Activated CD8-positive, alpha-beta T cell treated with anti-CD3 and anti-CD28 coated beads, Interleukin-2, amount 10 ng/mL, durations not matched to agents 7 days and 5 days (primary cell): ENCODE measurements at places on chromosomes 11 and 22.

DNA sequence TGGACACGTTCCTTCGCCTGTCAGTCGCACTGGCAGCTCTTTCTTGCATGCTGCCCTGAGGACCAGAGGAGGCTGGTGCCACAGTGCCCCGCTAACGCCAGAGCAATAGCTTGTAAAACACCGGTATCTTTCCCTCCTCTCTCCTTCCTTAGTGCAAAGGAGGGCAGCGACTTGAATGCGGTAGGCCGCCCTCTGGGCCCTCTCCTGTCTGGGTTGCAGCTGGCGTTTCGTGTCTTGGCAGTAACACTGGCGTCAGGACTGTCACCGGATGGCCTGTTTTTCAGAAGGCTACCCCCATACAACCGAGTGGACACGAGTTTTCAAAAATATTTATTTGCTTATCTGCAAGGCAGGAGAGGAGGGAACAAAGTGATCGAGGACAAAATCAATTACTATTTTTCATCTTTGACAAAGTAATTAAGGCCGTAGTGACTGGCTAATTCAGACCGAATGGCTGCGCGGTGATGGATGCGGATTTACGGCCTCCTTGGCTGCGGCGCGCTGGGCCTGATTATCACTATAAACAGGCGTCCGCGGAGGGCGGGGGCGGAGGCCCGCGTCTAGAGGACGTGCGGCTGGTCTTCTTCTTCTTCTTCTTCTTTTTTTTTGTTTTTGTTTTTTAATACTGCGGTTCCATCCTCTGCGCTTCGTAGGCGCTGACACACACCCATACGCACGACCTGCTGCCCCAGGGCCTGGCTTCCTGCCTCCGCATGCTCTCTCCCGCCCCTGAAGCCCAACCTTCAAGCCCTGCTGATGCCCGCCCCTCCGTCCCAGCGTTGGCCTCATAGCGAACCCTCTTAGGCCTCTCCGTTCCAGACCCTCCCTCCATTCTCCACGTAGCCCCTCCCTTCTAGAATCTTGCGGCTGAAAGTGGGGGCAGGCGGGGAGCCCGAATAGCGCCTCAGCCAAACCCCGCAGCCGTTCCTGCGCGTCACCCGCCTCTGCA, 2.9 kb upstream of the SLC6A5 start:
- H3K27me3 ChIP-seq: peaks cover 63% of the 10 kb centered on the region
- peaks cover 4% of the 10 kb centered on the region for H3K4me1 ChIP-seq
- H3K27ac ChIP-seq: no peak overlapping the region
- DNase-seq: no peak

GRCh38 chr11:33419924-33420323, 162.7 kb downstream of the HIPK3 start:
- peaks cover 13% of the 10 kb centered on the region for H3K27me3 ChIP-seq
- H3K4me3 ChIP-seq: no peak overlapping the region
- no peaks in the 10 kb centered on the region for H3K36me3 ChIP-seq
- no peak overlapping the region for H3K27ac ChIP-seq
- no peak for DNase-seq

DNA sequence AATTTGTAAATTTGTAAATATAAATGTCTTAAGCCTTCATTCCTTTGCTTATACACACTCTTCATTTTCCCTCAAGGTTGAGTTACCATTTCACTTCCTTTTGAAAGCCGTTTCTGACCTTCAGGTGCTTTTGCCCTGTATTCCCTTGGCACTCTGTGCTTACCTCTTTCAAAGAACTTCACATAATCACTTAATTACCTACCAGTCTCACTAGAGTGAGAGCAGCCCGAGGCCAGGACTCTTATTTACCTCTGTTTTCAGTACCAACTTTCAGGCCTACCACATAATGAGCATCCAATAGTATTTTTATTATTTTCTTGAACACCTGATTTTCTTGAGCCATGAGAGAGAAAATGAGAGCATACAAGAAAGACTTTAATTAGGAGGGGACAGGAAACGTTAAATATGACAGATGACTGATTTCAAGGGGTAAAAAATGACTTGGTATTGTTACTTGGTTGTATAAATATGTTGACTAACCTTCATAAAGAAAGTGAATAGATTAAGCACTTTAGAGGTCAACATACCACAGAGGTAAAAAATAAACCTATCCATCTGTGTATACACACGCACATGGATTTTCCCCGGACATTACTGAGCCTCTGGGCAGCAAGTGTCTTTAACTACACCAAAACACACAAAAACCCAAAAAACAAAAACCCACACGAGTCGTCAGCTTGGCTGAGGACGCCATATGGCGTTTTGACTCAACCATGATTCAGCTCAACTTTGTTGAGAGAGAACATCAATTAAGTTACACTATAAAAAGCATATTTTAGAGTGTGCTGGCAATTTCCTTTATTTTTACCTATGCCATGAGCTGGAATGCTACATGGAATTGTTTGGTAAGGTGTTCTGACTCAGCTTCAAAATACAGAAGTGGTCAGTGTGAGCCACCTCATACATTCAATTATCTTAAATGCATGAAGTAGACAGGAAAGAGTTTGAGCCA, 7.6 kb downstream of the ATXN10 start:
- no peak overlapping the region for H3K4me3 ChIP-seq
- no peak for DNase-seq
- H3K27ac ChIP-seq: no peak overlapping the region
- H3K4me1 ChIP-seq: peaks cover 9% of the 10 kb centered on the region
- H3K36me3 ChIP-seq: peaks cover 9% of the 10 kb centered on the region

DNA sequence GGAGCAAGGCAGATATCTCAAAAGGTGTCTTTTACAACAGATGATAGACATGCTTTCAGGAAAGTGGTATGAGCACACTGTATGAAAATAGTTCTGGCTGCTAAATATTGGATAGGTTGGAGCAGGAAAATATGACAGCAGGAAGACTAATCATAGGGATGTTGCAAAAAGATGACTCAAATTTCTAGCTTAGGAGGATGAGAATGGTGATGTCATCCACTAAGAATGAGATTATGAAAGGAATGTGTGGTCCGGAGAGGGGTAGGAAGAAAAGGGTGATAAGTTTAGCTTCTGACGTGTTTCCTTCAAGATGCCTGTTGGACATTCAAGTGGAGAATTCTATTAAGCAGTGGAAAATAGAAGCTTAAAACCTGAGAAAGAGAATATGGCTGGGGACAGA, 46.4 kb downstream of the RCN1 start:
- H3K4me1 ChIP-seq: peaks cover 2% of the 10 kb centered on the region
- H3K4me3 ChIP-seq: no peak overlapping the region
- DNase-seq: no peak

DNA sequence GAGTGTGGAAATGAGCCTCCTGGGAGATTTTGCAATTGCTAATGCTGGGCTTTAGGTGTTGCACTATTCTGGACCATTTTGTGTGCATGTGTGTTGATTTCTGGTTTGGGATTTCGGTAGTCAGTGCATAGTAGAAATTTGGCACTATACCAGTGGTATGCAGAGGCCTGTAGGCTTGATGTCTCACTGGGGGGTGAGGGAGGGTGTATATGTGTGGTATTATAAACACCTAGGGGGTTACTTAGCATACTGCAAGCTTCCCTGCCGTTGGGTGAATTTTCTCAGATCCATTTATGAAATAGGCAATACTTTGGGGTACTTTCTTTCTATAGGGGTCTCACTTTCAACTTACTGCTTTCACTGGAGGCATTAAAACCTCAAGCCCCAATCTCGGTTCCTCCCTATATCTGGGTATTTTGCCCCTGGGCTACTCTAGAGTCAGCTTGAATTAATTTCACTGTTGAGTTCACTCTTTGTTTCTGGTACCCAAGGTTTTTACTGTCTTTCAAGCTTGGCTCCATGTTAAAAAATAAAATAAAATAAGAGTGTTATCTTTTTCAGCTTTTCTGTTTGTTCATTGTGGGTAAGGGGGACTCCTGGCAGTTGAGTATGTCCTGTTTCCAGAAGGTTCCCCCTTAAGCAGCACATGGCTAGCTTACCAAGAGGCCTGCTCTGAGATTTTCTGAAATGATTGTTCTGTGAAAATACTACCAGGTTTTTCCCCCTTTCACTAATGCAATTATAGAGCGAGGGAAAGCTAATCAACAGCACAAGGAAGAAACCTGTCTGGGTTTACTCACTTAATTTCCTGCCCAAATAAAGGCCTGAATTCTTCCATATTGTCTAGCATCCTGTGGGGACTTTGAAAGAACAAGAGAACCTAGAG, 45.8 kb downstream of the PPFIBP2 start:
- no peaks in the 10 kb centered on the region for H3K27me3 ChIP-seq
- DNase-seq: no peak
- no peaks in the 10 kb centered on the region for H3K36me3 ChIP-seq
- H3K27ac ChIP-seq: no peak overlapping the region
- no peak overlapping the region for H3K4me3 ChIP-seq

DNA sequence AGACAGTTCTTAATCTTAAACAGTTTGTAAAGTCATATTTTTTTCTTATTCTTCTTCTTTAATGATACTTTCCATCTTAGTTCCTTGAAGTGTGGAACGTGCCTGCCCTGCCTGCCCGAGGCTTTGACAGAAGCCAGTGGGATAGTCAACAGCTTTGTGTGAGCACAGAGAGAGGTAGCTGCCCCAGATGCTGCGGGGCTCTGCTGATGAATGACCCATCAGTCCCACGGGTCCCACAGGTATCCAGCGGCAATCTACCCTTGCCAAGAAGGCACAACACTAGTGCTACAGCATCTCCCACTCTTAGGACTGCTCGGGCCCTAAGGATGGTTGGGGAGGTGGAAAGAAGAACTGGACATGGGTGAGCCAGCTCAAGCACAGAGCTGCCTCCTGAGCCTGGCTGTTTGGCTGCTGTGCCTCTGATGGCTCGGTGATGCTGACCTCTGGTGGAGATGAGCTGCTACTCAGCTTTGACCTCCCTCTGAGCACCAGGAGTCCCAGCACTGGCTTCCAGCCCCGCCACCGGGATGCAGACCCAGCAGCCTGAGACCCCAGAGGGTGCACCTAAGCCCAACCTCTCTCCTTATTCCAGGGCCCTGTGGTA, 11.8 kb upstream of the APLNR start:
- peak; percentile 39 for DNase-seq
- H3K36me3 ChIP-seq: no peaks in the 10 kb centered on the region
- peaks cover 11% of the 10 kb centered on the region for H3K4me1 ChIP-seq
- H3K27me3 ChIP-seq: peaks cover 7% of the 10 kb centered on the region
- H3K4me3 ChIP-seq: no peak overlapping the region
- no peak overlapping the region for H3K27ac ChIP-seq

DNA sequence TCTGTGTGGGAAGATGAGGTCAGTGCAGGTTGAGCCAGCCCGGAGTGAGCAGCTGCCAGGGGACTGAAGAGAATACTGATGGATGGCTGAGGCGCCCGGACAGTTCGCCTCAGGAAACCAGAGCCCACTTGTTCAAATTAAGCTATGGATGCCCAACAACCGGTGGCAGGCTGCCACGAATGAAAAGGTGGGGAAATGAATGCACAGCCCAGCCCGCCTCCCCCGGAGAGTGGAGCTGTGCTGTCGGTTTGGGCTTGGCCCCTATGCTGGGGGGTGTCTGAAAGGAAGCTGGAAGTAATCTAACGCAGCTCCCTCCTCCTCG, 21.9 kb downstream of the HSPA8 start:
- peaks cover under 1% of the 10 kb centered on the region for H3K4me1 ChIP-seq
- peaks cover 2% of the 10 kb centered on the region for H3K27me3 ChIP-seq
- H3K27ac ChIP-seq: no peak overlapping the region
- DNase-seq: no peak

- no peak for DNase-seq
- peak overlapping the region; percentile 95 for H3K4me3 ChIP-seq
- H3K27ac ChIP-seq: peak overlapping the region; percentile 100
- H3K36me3 ChIP-seq: peaks cover 8% of the 10 kb centered on the region
- H3K27me3 ChIP-seq: no peaks in the 10 kb centered on the region
- peaks cover 20% of the 10 kb centered on the region for H3K4me1 ChIP-seq
Measured at GRCh38 chr11:72111300-72112142, 974 bp downstream of the ANAPC15 start.

GRCh38 chr11:26916805-26917204, 77.1 kb upstream of the FIBIN start:
- H3K27me3 ChIP-seq: no peaks in the 10 kb centered on the region
- no peaks in the 10 kb centered on the region for H3K4me1 ChIP-seq
- H3K27ac ChIP-seq: no peak overlapping the region
- no peak for DNase-seq
- H3K4me3 ChIP-seq: no peak overlapping the region
- no peaks in the 10 kb centered on the region for H3K36me3 ChIP-seq

GRCh38 chr22:37126882-37127281, 17.4 kb upstream of the TMPRSS6 start:
- H3K27ac ChIP-seq: peak overlapping the region; percentile 69
- H3K36me3 ChIP-seq: peaks cover 74% of the 10 kb centered on the region
- H3K4me3 ChIP-seq: no peak overlapping the region
- H3K27me3 ChIP-seq: no peaks in the 10 kb centered on the region
- peaks cover 60% of the 10 kb centered on the region for H3K4me1 ChIP-seq

GRCh38 chr11:83938148-83938547, 652.0 kb upstream of the CCDC90B start:
- DNase-seq: no peak
- H3K4me1 ChIP-seq: no peaks in the 10 kb centered on the region
- no peak overlapping the region for H3K27ac ChIP-seq
- no peaks in the 10 kb centered on the region for H3K36me3 ChIP-seq
- H3K4me3 ChIP-seq: no peak overlapping the region
- H3K27me3 ChIP-seq: no peaks in the 10 kb centered on the region

DNA sequence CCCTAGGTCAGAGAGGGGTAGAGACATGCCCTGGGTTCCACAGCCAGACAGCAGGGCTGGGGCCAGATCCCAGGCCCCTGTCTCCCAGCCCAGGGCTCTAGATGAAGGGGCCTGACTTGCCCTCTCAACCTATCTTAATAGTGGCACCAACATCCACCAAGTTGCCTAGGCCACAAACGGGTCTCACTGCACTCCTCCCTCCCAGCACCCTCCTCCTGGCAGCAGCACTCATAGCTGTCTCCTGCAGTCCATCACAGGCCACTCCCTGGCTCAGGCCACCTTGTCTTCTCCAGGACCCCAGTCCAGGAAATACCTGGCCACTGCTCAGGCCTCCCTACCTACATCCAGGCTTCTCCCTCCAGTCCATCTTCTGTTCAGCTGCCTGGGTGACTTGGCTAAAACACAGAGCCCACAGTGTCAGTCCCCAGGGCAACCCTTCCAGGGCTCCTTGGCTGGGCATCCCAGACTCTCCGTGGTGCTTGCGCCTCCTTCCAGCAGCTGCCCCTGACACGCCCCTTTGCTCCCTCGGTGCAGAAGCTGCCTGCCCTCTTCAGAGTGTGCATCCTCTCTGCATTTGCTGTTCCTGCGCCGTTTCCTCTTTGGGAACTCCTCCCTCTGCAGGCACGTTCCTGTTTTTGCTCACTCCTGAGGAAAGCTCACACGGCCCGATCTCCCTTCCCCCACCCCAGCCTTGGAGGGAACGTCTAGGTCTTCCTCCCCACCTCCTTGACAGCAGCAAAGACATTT, 40.5 kb downstream of the LRRC32 start:
- H3K36me3 ChIP-seq: peaks cover 15% of the 10 kb centered on the region
- DNase-seq: no peak
- H3K4me3 ChIP-seq: no peak overlapping the region
- peak overlapping the region; percentile 41 for H3K27ac ChIP-seq

- no peaks in the 10 kb centered on the region for H3K36me3 ChIP-seq
- H3K27ac ChIP-seq: no peak overlapping the region
- H3K4me3 ChIP-seq: no peak overlapping the region
- H3K4me1 ChIP-seq: no peaks in the 10 kb centered on the region
Measured at GRCh38 chr11:131889760-131890581, 519.6 kb downstream of the NTM start.
